ENCODE measurements at places on chromosomes 12 and 14.

DNA sequence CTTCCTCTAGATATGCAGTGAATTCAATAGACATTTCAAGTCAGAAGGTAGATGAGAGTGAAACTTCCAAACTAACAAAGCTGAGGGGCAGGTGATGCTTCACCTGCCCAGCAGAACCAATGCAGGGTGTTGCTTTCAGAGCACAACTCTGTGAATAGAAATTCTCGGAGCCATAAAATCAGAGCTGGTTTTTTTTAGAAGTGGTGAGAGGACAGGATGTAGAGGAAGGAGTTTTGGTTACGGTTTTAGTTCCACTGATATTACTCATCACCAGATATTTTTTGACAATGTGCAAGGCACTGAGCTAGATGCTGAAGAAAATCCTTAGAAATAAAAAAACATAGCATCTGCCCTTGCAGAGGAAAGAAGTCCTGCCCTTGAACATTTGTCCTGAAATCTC is 62.2 kb downstream of the BMP4 start:
- no peaks in the 10 kb centered on the region for H3K4me1 ChIP-seq
- no peaks in the 10 kb centered on the region for H3K36me3 ChIP-seq
- no peaks in the 10 kb centered on the region for H3K27me3 ChIP-seq
- DNase-seq: no peak
- H3K27ac ChIP-seq: no peak overlapping the region

DNA sequence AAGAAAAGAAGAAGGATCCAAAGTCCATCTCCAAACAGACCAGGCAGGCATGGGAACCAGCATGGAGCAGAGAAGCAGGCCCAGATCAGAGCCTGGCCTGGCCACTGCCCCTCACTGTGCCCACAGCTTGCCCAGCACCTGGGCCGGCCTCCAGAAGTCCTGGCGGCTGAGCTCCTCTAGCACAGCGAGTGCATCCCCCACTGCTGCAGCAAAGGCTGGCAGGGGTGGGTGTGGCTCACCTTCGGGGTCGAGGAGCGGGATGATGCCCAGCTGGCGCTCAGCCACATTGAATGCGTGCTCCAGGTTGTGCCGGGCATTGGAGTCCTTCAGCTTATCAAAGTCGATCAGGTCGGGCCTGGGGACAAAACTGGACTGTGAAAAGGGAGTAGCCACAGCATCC is 78.7 kb downstream of the SPTB start:
- no peaks in the 10 kb centered on the region for H3K27me3 ChIP-seq
- H3K4me3 ChIP-seq: no peak overlapping the region
- no peak for DNase-seq
- H3K4me1 ChIP-seq: peaks cover 8% of the 10 kb centered on the region
- no peaks in the 10 kb centered on the region for H3K36me3 ChIP-seq

GRCh38 chr12:121845701-121846100 is 13.0 kb downstream of the HPD start:
- no peaks in the 10 kb centered on the region for H3K36me3 ChIP-seq
- H3K27ac ChIP-seq: no peak overlapping the region

DNA sequence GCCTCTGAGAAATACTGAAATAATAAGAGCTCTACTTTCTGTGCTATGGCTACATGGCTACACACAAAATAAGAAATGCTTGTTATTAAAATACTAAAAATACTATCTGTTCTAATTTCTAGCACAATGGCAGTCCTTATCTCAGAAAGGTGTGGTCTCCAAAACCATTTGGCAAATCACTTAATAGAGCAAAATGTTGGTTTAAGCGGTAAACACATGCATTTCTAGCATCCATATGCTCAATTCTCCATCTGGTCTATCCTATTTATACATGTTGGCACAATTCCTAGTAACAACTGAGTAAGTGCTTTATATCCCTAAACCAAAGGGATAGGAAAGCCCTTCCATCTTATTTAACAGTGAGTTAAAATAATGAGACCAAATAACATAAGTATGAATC is 107.0 kb downstream of the PAPLN start:
- H3K27ac ChIP-seq: no peak overlapping the region
- DNase-seq: no peak
- no peak overlapping the region for H3K4me3 ChIP-seq
- H3K4me1 ChIP-seq: no peaks in the 10 kb centered on the region

- no peaks in the 10 kb centered on the region for H3K27me3 ChIP-seq
- H3K4me1 ChIP-seq: no peaks in the 10 kb centered on the region
- no peaks in the 10 kb centered on the region for H3K36me3 ChIP-seq
- no peak overlapping the region for H3K27ac ChIP-seq
Observed at GRCh38 chr12:29889737-29890136, 106.0 kb upstream of the TMTC1 start.

DNA sequence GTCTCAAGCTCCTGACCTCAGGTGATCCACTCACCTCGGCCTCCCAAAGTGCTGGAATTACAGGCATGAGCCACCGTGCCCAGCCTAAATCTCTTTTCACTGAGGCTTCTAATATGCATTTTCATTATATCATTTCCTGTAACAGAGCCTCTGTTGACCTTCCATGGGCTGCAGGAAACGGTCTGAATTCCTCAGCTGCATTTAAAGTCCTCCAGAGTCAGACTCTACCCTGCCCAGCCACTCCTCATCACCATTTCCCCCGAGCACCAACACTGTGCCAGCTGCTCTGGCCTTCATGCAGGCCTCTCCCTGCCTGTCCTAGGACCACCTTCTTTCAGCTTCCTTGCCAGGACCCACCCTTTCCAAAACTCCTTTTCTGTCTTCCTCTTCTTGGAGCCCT is 9.8 kb upstream of the NFKBIA start:
- H3K4me1 ChIP-seq: peaks cover 13% of the 10 kb centered on the region
- H3K27ac ChIP-seq: peak overlapping the region; percentile 52
- H3K36me3 ChIP-seq: no peaks in the 10 kb centered on the region
- no peak overlapping the region for H3K4me3 ChIP-seq

- H3K27me3 ChIP-seq: no peaks in the 10 kb centered on the region
- no peak overlapping the region for H3K27ac ChIP-seq
- no peaks in the 10 kb centered on the region for H3K4me1 ChIP-seq
- DNase-seq: no peak
- H3K4me3 ChIP-seq: no peak overlapping the region
Observed at GRCh38 chr12:92312463-92312964, 166.9 kb upstream of the BTG1 start.

DNA sequence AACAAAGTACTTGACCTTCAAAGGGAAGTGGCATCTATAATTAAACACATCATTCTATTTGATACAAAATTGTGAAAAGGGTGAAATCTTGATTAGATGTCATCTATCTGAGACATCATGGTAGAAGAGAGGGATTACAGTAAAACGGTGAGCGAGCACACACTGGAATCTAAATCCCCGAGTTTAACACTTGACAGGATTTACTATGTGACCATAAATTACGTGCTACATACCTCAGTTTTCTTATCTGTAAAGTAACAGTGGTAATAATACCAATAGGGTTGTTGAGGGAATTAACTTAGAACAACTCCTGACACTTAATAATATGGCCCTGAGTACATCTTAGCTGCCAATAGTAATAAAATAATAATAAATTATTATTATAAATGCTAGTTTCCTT is 13.3 kb downstream of the USP44 start:
- H3K36me3 ChIP-seq: peaks cover 5% of the 10 kb centered on the region
- H3K4me3 ChIP-seq: no peak overlapping the region
- no peaks in the 10 kb centered on the region for H3K4me1 ChIP-seq
- no peak overlapping the region for H3K27ac ChIP-seq

- peaks cover 73% of the 10 kb centered on the region for H3K36me3 ChIP-seq
- DNase-seq: no peak
- H3K4me3 ChIP-seq: no peak overlapping the region
Observed at GRCh38 chr12:108786450-108786849, 55.1 kb upstream of the CORO1C start.

DNA sequence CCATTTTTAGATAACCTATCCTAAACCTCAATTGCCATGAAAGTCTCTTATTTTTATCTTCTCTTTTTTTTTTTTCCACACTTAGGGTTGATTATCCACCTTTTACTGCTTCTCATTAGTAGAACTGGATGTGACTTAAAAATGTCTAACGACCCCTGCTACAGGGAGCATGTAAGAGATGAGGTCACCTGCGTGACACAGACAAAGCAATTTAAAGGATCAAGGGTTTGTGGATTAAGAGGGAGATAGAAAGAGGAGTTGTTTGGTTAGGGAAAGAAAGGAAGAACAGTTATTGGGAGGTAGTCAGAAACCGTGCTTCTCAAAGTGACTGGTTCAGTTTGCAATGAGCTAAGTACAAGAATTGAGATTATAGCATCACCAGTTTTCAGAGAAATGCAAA is 239.1 kb downstream of the ALX1 start:
- no peak overlapping the region for H3K4me3 ChIP-seq
- no peak overlapping the region for H3K27ac ChIP-seq
- H3K36me3 ChIP-seq: no peaks in the 10 kb centered on the region
- H3K27me3 ChIP-seq: no peaks in the 10 kb centered on the region
- peaks cover 5% of the 10 kb centered on the region for H3K4me1 ChIP-seq

GRCh38 chr14:69671365-69672030 is 60.1 kb downstream of the SUSD6 start:
- no peaks in the 10 kb centered on the region for H3K27me3 ChIP-seq
- no peaks in the 10 kb centered on the region for H3K36me3 ChIP-seq
- no peak overlapping the region for H3K4me3 ChIP-seq
- H3K4me1 ChIP-seq: peaks cover 5% of the 10 kb centered on the region
- DNase-seq: no peak

DNA sequence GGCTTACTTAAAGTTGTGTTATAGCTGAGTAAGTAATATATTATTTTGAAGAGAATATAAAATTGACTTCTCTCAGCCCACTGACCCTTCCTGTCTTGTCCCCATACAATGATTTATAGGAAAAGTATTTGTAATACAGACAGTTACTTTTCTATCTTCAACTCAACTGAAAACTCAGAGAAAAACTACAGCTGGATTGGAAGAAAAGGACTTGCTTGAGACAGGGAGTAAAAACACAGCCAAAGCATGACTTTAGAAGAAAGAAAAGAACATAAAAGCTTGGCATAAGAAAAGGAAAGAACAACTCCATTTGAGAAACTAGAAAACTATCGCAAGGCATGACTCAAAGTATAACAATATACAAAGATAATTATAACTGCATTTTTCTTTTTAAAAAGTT is 57.5 kb downstream of the MSRB3 start:
- peaks cover 15% of the 10 kb centered on the region for H3K4me1 ChIP-seq
- H3K27me3 ChIP-seq: no peaks in the 10 kb centered on the region
- no peak overlapping the region for H3K4me3 ChIP-seq
- H3K27ac ChIP-seq: peak overlapping the region; percentile 40
- no peaks in the 10 kb centered on the region for H3K36me3 ChIP-seq

DNA sequence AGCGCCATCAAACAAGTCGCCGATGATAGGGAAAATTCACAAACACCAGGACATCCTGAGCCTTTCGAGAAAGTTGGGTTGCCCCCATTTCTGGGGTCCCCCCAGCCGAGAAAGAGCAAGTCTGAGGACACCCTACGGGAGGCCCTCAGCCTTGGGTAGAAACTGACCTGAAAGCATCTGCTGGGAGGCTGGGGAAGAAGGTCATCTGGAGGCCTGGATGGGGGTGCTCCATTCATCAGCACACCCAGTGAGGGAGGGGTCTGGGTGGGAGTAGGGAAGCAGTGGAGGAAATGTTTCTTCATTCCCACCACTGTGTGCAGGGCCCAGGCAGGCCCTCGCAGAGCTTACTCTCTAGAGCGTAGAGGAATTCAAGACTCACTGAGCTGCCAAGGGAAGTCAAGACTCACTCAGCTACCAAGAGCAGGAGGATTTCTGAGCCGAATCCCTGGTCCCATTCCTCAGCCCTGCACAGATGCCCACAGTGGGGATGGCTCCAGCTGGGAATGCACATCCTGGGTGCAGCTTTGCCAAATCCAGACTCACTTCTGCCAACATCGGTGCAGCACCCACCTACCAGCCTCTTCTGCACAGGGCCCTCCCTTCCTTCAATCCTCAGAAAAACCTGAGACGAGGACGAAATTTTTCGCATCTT is 38.1 kb downstream of the DIO3 start:
- DNase-seq: peak; percentile 34
- H3K27ac ChIP-seq: no peak overlapping the region
- H3K4me3 ChIP-seq: no peak overlapping the region
- no peaks in the 10 kb centered on the region for H3K27me3 ChIP-seq
- no peaks in the 10 kb centered on the region for H3K36me3 ChIP-seq

DNA sequence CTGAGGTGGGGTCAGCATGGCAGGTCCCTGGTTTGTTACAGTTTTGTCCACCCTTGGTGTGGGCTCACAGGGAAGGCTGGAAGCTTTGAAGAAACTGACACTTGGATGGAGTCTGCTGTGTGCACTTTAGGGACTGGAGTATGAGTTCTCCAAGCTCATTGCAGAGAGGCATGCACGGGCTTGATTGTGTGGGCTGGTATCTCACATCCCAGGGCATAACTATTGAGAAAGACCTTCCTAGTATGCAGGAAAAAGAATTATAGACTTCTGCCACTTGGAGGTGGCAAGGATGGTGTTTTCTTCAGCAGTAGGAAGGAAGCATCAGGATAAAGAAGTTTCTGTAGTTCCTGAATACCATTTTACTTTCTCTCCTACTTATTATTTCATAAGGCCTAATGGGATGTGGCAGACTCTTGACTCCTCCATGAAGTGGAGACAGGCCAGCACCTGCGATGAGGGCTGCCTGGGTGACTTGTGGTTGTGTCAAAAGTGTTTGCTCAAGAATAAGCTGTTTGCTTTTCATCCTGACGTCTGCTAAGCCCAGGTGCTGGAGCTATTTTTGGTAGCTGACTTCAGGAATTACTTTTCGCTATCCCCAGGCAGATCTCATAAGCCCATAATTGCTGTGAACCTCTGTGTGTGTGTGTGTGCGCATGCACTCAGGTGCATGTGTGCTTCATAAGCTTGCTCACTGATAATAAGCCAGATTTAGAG is 125.8 kb downstream of the KTN1 start:
- no peaks in the 10 kb centered on the region for H3K36me3 ChIP-seq
- H3K27me3 ChIP-seq: no peaks in the 10 kb centered on the region
- H3K4me3 ChIP-seq: no peak overlapping the region
- DNase-seq: no peak
- H3K27ac ChIP-seq: peak overlapping the region; percentile 21

GRCh38 chr12:2341871-2342270 is 289.1 kb downstream of the CACNA1C start:
- H3K4me1 ChIP-seq: peaks cover 30% of the 10 kb centered on the region
- no peak overlapping the region for H3K4me3 ChIP-seq
- no peaks in the 10 kb centered on the region for H3K36me3 ChIP-seq
- no peak for DNase-seq

GRCh38 chr14:96670391-96670790 is 126.8 kb upstream of the VRK1 start:
- no peaks in the 10 kb centered on the region for H3K36me3 ChIP-seq
- DNase-seq: no peak
- no peak overlapping the region for H3K27ac ChIP-seq
- peaks cover 27% of the 10 kb centered on the region for H3K27me3 ChIP-seq

DNA sequence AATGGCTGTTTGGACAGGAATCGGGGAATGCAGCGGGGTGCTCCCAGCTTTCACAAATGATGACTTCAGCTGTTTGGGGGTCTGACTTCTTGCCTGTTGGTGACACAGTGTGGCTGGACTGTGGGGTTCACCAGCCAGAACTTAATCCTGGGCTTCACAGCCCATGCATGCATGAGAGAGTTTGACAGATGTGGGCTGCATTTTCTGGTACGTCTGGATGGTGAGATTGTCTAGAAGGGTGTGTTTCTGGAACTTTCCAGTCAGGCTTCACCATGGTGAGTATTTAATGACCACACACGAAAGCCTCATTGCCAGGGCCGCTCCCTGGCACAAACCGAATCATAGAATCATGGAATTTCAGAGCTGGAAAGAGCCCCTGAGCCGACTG is 29.6 kb downstream of the CHST11 start:
- H3K4me1 ChIP-seq: no peaks in the 10 kb centered on the region
- no peak overlapping the region for H3K27ac ChIP-seq
- no peaks in the 10 kb centered on the region for H3K27me3 ChIP-seq
- no peaks in the 10 kb centered on the region for H3K36me3 ChIP-seq

- DNase-seq: no peak
- no peak overlapping the region for H3K27ac ChIP-seq
- no peak overlapping the region for H3K4me3 ChIP-seq
- peaks cover under 1% of the 10 kb centered on the region for H3K4me1 ChIP-seq
- peaks cover 92% of the 10 kb centered on the region for H3K36me3 ChIP-seq
Observed at GRCh38 chr12:112031472-112031871, 18.2 kb downstream of the ERP29 start.

All from RWPE2 (cell line).